Tibial artery (tissue), 4 donors: ENCODE measurements at places on chromosomes 11 and 22.

DNA sequence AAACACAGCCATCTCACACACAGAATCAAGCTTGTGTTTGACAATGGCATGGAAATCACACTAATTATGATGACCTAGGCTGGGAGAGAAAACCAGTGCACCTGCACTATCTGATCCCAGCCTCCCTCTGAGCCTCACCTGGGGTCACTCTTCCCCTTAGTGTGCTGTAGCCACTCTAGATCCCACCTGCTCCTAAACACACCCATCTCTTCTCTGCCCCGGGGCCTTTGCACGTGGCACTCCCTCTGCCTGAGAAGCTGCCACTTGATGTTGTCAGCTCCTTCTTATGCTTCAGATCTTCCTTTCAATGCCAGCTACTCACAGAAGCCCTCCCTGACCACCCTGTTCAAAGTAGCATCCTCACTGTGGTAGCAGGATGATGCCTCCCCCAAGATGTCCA lies 42.9 kb upstream of the NFAM1 start:
- H3K4me3 ChIP-seq: no peak overlapping the region
- H3K36me3 ChIP-seq: no peaks in the 10 kb centered on the region

- no peak overlapping the region for H3K27ac ChIP-seq
- no peaks in the 10 kb centered on the region for H3K4me1 ChIP-seq
- DNase-seq: no peak
These were observed 1.8 kb downstream of the OR10AG1 start for GRCh38 chr11:55967914-55968313.

- no peak for DNase-seq
- H3K27ac ChIP-seq: no peak overlapping the region
- H3K27me3 ChIP-seq: peaks cover 23% of the 10 kb centered on the region
- H3K4me1 ChIP-seq: no peaks in the 10 kb centered on the region
- no peaks in the 10 kb centered on the region for H3K36me3 ChIP-seq
These were observed 58.4 kb upstream of the NUP50 start for GRCh38 chr22:45105281-45105702.

- no peak for DNase-seq
- H3K4me1 ChIP-seq: no peaks in the 10 kb centered on the region
- no peak overlapping the region for H3K4me3 ChIP-seq
- H3K36me3 ChIP-seq: no peaks in the 10 kb centered on the region
These were observed 17.7 kb upstream of the MS4A7 start for GRCh38 chr11:60360621-60361020.
